ENCODE measurements at places on chromosomes 13 and 19. TPM values are rescaled to one million over a fixed set of nuclear protein-coding genes. Genes with fewer than 3 reads are reported as not detected.

DNA sequence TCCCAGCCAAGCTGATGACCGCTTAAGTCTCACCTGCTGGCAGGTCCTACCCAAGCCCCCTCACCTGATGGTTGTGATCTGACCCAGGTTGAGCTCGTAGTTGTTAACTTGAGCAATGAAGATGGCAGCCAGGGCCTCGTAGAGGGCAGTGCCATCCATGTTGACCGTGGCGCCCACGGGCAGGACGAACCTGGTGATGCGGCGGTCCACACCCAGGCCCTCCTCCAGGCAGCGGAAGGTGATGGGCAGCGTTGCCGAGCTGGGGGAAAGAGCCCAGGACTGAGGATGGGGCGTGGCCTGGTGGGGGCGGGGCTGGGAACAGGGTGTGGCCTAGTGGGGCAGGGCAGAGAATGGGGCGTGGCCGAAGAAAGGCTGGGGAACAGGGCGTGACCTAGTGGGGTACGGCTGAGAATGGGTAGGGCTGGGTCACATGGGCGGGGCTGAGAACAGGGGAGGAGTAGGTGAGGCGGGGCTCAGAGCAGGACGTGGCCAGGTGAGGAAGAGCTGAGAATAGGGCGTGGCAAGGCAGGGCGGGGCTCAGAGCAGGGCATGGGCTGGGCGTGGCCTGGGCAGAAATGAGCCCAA lies 12.9 kb downstream of the OR7C2 start:
- no peak for DNase-seq

ZNF560 gene
- not detected for total RNA-seq

ZNF813 gene
- 0.75 TPM for total RNA-seq

GRCh38 chr13:50527612-50528509 lies 315.6 kb downstream of the DLEU7 start:
- no peak for DNase-seq

GRCh38 chr13:109172136-109172535 lies 542.7 kb downstream of the MYO16 start:
- no peak for DNase-seq

ZNF536 gene
- total RNA-seq = 4.8 TPM

GRCh38 chr19:40622773-40623075 lies 21.6 kb downstream of the LTBP4 start:
- no peak for DNase-seq

- no peak for DNase-seq
Observed at GRCh38 chr13:40624383-40624782, 42.1 kb downstream of the FOXO1 start.

SRRM5 gene
- total RNA-seq = 0.13 TPM
